Upper lobe of left lung (tissue), 6 donors: ENCODE measurements at places on chromosomes 3 and 15.

- no peak for DNase-seq
Measured at GRCh38 chr3:2172561-2173171, 74.0 kb downstream of the CNTN4 start.

DNA sequence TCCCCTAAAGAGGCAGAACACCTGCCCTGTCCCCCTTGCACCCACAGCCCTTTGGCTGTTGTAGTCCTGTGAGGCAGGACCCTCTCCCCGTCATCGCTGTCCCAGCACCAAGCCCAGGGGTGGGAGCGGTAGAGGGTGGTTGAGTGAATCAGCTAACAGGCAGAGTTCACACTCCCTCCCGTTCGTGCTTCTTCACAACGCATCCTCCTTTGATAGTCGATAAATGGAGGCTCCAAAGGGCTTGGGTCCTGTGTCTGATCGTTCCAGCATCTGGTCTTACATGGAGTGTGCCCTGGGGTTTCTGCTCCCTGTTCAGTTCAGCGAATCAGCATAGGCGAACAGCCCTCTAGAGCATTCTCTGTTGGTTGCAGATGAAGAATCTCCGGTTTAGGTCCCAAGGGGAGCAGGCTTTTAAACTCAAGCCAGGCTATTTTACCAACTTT, 820 bp upstream of the HMCES start:
- DNase-seq: no peak

- DNase-seq: no peak
Measured at GRCh38 chr3:53044371-53044710, 1.5 kb downstream of the SFMBT1 start.

DNA sequence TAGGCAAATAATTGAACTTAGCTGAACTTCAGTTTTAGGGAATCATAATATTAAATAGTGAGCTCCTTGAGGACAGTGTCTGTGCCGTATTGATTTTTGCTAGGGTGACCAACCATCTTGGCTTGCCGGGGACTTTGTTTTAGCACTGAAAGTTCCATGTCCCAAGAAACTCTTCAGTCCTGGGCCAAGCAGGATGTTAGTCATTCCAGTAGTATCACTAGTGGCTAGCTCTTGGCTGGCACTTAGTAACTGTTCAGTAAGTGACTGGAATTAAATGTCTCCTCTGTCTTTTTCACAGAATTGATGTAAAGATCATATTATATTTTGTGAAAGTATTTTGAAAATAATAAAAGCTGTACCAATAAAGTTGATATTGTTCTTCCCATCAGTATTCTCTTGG, 42.3 kb downstream of the RSRC1 start:
- no peak for DNase-seq

DNA sequence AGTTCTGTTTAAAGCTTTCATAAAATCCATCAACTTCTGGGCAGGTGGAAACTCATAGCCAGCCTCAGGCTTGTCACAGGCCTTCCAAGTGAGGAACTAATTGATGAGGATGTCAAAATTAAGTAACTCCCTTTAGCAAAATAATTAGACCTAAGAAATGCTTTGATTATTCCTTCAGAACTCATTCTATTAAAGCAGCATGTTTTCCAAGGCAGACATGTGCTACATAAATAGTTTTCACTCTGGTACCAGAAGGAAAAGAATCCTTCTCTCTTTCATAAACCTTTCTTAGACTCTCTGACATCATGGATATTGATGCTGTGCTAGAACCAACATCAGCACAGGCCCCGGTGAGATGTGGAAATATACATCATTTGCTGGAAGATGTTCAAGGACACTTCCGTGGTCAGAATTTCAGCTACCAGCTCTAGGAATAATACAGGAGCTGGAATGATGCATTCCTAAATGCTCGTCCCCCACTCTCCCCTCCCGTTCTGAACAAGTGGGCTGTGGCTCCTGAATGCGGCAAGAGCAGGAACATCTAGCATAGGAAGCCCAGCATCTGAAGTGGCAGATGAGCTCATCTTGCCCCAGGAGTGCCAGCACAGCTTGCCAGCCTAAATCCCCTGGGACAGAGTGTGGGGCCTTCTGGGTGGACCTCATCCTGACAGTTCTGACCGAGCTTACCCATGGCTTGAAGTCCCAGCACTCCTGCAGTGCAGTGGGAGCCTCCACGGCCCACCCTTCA, 82.4 kb downstream of the WWTR1 start:
- DNase-seq: peak; percentile 45

DNA sequence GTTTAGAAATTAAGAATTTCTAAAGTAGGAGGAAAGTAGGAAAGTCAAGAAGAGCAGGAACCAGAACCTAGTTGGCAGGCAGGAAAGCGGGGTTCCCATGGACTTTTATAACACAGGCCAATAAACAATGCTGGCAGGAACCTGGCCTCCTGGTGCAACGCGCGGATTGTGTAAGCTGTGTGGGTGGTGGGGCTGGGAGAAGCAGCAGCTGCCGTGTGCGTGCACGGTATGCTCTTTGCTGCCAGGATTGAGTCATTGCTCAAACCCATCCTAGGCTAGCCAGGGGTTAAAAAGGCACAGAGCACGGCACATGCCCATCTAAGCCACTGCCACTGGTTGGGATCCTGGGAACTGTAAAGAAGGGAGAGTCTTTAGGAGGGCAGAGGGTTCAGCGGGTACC, 209.9 kb upstream of the RGMA start:
- no peak for DNase-seq

DNA sequence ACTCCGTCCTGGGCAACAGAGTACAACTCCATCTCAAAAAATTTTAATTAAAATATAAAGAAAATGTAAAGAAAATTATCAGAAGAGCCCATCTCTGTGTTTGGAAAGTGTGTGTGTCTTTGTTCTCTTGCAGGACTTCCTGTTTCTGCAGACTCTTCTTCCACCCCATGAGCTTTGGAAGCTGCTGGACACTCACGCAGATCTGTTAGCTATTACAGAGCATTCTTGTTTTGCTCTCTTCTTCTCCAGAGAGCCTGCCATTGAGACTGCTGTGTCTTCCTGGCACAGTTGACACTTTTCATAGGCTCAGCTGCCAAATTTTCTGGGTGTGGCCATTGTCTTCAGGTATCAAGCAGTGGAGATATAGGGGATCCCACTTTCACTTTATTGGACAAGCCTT, 6.0 kb upstream of the CCR8 start:
- DNase-seq: no peak

DNA sequence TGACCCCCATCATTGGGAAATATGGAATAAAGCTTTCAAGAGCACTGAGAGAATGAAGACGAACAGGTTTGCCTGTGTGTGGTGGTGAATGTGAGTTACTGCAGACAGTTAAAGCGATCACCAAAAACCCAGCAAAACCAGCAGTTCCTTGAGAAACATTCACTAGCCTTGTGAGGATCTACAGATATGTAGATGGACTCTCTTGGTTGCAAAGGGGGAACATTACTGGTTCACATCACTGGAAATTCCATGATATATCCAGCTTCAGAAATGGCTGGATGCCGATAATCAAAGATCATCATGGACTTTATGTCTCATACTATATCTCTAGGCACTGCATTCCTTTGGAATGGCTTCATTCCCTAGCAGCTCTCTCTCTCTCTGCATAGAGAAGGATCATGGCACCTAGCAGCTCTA, 10.2 kb upstream of the HERC1 start:
- no peak for DNase-seq

DNA sequence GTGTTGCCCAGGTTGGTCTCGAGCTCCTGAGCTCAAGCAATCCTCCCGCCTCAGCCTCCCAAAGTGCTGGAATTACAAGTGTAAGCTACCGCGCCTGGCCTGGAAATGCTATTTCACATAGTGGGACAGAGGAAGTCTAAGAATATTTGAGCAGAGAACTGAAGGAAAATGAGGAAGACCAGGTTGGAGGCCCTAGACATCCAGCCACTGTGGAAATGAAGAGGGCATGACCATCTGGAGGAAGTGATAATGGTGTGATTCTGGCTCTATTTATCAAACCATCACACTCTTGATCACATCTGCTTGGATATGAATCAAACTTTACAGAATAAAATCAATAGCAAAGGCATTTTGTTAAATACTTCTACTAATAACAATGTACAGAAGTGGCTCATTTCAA, 65.9 kb upstream of the ARHGEF3 start:
- no peak for DNase-seq

DNA sequence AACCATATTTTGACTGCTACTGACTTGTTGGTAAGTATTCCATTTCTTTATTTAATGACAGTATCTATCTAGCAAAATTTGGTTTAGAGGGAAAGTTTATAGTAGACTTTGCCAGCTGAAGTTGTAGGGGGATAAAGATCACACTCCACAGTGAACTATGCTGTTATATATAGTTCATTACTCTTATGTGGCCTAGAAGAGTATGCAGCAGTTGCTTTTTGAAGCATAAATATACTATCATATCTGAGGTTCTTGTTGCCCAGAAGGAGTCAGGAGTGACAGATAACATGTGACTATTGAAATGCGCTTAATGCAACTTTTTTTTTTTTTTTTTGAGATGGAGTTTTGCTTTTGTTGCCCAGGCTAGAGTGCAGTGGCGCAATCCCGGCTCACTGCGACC, 25.6 kb upstream of the MCF2L2 start:
- no peak for DNase-seq

- DNase-seq: no peak
Measured at GRCh38 chr3:53501178-53501577, 6.8 kb downstream of the CACNA1D start.

GRCh38 chr3:34305266-34305665, 506.8 kb downstream of the PDCD6IP start:
- DNase-seq: no peak

- DNase-seq: no peak
Measured at GRCh38 chr3:107142171-107142570, 235.1 kb upstream of the CCDC54 start.

DNA sequence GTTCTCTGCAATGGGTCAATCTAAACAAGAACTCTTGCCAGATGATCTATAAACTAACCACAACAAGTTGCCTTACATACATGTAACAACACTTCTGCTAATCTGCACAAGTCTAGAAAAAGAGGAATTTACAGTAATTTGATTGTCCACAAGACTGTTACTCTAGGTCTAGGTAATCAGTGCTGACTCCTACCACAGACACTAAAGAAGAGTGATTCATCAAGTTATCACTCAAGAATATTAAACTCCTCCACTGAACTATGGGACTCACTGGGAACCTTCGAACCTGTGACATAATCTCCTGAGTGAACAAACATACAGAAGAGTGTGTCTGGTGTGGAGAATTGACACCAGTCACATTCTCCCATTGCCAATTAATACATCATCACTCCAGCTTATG, 138.3 kb downstream of the ANXA2 start:
- no peak for DNase-seq

DNA sequence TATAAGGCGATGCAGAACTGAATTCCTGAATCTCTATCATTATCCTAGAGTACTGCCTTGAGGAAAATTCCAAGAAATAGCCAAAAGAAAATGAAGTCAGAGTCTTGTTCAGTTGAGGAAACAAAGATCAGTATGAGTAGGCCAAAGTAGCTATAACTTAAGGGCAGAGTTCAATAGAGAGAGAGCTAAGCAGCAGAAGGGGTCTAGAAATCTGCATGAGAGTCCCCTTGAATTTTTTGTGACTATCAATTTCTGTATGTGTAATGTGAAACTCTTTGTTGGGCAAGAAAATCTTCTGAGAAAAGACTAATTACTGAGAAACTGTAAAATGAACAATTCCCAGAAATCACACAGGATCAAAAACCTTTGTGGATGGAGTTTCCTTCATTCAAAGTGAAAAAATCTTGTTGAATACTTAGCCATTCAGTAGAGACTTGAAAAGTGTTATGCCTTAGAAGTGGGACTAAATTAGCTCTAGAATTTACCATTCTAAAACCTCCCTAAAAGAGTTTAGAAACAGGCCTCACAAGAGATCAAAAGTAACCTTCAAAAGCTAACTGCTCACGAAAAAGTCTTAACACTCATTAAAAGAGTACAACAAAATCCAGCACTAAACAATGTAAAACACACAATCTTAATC, 43.1 kb upstream of the FNDC3B start:
- DNase-seq: no peak

- no peak for DNase-seq
Measured at GRCh38 chr3:48473617-48473952, 27.0 kb downstream of the ATRIP start.
